ENCODE measurements at places on chromosomes 12 and 14.

DNA sequence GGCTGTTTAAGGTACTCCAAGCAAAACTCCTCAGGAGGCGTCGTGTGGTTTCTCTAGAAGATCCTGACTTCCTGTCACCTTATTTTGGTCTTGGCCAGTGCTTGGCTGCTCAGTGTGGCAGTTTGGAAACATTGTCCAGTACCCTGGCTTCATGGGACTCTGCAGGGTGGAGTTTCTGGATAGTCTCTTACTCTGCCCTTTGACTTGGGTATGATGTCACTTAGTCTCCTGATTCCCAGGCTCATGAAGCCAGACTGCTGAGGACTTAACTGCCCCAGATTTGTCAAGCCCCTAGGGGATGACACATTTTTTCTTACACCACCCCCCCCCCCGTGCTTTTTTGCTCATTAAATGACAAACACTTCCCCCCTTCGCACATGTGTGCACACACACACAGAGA is 82.7 kb downstream of the ADCK1 start:
- peak; percentile 52 for DNase-seq

DNA sequence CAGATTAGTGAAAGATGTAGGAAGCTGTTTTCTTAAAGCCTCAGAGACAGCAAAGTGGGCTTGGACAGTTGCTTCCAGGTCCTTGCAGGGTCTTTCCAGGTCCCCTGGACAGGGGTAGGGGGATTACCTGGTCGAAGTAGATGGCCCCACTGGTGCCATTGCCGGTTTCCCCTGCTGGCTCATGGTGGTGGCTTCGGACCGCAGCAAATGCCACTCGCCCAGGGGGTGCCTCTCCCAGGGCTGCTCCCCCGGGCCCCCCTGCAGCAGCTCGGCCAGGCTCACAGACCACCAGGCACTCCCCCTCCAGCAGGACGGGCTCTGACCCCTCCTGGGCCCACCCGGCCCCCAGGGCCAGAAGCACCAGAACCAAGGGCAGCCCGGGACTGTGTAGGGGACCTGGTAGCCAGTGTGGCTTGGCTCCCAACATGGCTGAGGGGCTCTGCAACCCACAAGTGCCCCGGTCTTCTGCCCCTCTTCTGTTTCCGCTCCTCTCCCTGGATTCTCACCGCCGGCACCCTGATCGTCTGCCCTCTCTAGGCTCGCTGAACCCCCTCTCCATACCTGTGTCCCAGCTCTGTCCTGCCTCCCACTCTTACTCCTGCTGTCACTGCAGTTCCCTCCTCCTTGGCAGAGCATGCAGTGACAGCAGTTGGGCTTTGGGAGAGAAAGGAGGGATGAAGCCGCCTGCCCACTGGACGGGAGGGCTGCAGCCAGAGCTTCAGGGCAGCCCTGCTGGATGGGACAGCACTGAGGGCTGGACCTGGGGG is 657 bp downstream of the CBLN3 start:
- DNase-seq: no peak

- DNase-seq: peak; percentile 95
Observed at GRCh38 chr12:2640709-2641108, 154.1 kb upstream of the FKBP4 start.

DNA sequence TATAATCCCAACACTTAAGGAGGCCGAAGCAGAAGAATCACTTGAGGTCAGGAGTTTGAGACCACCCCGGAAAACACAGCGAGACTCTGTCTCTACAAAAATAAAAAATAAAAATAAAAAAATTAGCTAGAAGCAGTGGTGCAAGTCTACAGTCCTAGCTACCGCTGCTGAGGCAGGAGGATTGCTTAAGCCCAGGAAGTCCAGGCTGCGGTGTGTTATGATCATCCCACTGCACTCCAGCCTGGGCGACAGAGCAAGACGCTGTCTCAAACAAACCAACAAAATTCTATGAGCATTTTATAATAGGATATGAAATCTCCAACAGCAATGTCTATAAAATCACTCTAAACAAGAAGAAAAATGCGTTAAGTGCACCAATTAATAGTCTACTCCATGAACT is 75.3 kb downstream of the PPP1R12A start:
- DNase-seq: no peak

DNA sequence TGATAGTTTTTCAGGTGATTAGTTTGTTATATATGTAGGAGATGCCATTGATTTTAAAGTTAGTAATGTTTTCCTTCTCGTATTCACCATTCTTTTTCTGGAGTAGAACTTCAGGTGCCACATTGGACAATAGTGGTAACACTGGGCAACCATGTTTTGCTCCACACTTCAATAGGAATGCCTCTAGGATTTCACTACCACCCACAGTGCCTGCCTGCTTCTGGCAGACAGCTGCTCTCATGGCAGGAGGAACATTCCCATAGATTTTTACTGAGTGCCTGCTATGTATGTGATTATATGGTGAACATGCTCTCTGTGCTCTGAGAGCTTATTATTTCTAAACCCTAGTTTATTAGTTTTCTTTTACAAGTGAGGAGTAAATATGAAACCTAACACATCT is 53.7 kb downstream of the GCH1 start:
- DNase-seq: peak; percentile 13

DNA sequence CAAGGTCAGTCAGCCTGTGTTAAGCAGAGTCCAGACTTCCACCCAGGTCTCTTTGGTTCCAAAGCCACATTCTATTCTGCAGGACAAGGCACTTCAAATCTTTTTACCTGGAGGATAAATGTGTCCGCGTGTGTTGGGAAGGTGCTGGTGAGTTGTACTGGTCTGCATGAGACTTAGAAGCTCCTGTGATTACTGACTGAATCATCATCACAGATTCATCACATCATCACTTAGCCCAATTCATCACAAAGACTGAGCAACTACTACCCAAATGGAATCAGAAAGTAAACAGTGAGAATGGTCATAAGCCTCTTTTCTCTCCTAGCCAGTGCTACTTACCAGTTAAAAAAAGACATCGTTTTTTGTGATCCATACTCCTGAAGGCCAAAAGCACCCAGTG is 5.3 kb downstream of the SLC15A5 start:
- peak; percentile 20 for DNase-seq

GRCh38 chr12:112777387-112778310 is 13.9 kb upstream of the RPH3A start:
- DNase-seq: no peak

GRCh38 chr12:89235189-89235993 is 116.9 kb downstream of the DUSP6 start:
- DNase-seq: no peak

- peak; percentile 82 for DNase-seq
Observed at GRCh38 chr12:32548691-32549281, 130.3 kb upstream of the DNM1L start.

DNA sequence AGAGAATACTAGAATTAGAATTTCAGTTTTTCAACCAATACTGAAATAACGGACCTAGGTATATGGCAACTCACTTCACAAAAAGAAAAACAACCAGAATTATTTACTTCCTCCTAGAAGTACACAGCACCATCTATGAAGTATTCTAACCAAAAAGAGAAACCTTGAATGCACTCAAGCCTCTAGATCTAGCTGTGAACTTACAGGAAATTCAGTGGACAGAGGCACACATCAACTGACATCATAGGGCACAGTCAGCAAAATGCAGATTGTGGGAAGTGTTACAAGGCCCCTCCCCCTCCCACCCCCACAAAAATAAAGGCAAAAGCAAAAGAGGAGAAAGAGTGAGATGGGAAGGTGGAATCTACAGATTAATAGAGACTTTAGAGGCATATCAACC is 102.4 kb downstream of the TMTC1 start:
- DNase-seq: no peak

- DNase-seq: no peak
Observed at GRCh38 chr12:68959891-68960464, 27.0 kb upstream of the CPM start.

DNA sequence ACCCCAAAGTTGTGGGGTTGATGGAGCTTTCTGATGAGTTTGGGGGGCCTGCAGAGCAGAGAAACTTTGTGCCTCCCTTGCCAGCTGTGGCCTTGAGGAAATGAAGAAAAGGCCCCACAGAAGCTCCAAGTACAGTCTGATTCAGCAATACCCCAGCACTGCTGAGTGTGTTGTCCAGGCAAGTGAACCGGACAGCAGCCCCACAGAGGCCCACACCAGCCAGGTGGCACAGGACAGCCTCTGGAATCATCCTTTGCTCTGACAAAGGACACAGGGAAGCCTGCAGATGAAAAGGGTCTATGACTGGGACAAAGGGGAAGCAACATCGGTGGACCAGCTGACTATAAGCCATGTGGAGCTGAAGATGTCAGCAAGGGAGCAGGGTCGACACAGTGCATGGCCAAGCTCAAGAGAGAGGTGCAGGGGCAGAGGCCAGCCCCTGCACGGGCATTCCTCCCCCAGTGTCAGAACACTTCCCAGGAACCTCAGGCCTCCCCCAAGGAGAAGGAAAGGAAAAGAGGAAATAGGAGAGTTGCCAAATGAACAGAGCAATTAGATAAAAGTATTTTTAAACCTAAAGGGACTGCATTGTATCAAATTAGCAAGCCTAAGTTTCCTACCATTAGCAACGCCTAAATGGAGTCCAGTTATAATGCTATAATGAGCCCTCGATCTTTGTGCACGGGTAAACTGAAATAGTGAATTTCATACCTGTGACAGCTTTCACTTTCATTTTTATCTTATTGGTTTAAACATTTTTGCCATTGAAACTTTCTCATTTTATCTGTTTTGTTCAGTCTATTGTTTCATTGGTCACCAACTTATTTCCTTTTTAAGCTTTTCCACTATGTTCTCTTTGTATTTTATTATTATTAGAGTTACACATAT is 46.3 kb upstream of the PTGDR start:
- no peak for DNase-seq

GRCh38 chr12:108332791-108333382 is 6.2 kb downstream of the CMKLR1 start:
- peak; percentile 86 for DNase-seq

- DNase-seq: no peak
Observed at GRCh38 chr12:56299308-56299852, 750 bp downstream of the CS start.

GRCh38 chr12:47164724-47165439 is 85.1 kb upstream of the AMIGO2 start:
- DNase-seq: no peak

DNA sequence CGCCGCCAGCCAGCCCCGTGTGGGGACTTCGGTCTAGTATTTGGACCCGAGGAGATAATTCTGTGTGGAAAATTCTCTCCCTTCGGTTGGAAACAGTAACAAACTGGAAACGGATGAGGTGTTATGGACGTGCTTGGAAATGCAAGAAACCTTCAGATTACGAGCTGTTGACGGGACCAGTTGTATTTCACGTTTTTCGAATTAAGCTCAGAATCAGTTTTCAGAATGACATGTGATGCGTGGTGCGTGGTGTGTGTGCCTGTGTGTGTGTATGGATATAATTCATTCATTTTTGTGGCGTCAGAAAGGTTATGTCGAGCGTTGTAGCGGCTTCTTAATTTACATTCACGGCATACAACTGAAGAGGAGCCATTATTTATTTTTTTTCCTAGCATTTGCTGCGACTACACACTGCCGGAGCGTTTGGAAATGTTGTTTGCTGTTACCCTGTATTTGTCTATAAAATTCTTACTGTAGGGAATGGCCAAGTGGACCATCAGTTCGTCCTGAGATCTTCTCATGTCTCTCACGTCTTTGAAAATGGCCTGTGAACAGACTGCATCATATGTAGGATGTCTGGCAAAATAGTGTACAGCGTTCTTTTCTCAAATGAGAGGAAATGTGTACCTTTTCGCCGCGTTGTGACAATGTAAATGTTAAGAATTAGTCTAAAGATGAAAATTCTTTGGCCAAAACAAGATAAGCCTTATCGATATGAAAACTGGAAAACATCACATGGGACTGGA is 1.3 kb downstream of the TRAF3 start:
- DNase-seq: peak; percentile 30

DNA sequence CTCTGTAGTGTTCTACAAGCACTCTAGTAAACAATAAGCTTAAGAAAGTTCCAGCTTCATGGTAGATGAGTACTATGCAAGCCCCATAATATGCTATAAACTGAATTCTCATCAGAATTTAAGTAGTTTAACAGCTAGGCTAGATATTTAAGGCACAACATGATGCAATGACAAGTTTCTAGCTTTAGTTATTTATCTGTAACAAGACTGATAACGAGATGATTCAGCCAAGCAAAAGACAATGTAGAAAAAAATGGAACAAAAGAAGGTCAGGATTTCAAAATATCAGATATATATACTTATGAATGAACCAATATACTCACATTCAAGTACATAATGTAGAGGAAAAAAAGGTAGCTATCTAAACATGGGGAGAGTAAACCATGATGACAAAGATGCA is 61.0 kb upstream of the RERGL start:
- no peak for DNase-seq

DNA sequence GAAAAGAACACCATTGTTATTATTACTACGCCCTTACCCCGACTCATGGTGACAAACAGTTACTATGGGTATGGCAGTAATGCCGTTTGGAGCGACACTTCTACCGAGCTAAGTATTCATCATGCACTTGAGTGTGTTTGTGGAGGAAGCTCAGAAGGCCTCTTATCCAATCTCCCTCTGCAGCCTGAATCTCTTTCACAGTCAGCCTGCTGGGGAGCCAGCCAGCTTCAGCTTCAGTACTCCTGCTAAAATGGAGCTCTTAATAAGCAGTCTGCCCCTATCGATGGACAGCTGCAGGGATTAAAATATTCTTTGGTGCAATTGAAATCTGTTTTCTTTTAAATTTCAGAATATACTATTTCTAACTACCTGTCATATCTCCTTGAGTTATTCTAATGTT is 24.7 kb upstream of the ATP5MC2 start:
- peak; percentile 24 for DNase-seq

DNA sequence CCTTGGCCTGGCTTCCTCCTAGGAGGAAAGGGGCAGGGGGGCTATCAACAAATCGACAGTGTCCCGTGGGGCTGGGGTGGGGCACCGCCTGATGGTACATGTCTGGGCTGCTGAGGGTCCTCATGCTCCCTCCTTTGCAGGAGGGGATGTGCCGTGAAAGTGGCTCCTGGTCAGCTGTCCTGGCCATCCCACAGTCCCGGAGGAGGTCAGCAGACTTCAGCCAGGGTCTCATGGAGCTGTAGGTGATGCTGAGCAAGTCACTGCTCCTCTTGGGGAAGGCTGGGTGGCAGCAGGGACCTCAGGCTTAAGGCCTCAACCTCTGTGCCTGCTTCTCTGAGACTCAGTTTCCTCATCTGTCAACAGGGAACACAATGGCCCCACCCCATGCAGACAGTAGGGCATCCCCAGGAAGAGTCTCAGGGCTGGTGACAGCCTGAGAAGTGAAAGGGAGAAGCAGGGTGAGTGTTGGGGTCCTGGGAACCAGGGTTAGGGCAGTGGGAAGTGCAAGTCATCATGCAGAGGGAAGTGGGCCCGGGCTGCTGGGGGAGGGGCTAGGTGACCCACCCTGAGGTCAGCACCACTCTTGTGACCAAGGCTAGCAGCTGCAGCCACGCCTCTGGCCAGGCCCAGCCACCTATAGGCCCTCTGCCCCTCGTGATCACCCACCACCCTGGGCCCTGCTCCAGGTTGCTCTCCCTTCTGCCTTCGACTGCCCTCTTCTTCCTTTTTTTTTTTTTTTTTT is 4.4 kb upstream of the TNFAIP2 start:
- DNase-seq: no peak

DNA sequence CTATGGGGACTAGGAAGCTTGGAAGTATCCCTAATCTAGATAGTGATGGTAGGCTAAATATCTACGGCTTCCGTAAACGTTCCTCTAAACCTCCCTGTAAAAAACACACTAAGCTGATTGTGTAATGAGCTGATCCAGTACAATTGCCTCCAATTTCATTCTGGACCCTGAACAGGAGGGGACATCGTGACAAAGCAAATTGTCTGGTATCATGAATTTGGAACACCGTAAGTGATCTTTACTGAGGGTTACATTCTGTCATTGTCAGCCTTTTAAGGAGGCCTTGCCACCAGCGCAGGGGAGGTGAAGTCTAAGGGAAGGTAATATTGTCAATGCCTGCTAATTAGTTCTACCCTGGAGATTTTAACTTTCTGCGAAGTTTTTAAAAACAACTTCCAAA is 487 bp upstream of the MGST1 start:
- no peak for DNase-seq

All from LHCN-M2 (cell line).